ENCODE measurements at places on chromosomes 1 and 21. TPM values are rescaled to one million over a fixed set of nuclear protein-coding genes. Genes with fewer than 3 reads are reported as not detected.

Gene B3GALT5
- total RNA-seq = not detected

Gene IGSF5
- total RNA-seq = not detected

Gene EFNA1
- 48.2 TPM for total RNA-seq

Gene PRDM16
- not detected for total RNA-seq

Gene DDOST
- 239 TPM for total RNA-seq
